ENCODE measurements at places on chromosomes 13 and 19.

- DNase-seq: peak; percentile 29
Measured at GRCh38 chr19:56105090-56105701, 15.9 kb downstream of the ZNF787 start.

DNA sequence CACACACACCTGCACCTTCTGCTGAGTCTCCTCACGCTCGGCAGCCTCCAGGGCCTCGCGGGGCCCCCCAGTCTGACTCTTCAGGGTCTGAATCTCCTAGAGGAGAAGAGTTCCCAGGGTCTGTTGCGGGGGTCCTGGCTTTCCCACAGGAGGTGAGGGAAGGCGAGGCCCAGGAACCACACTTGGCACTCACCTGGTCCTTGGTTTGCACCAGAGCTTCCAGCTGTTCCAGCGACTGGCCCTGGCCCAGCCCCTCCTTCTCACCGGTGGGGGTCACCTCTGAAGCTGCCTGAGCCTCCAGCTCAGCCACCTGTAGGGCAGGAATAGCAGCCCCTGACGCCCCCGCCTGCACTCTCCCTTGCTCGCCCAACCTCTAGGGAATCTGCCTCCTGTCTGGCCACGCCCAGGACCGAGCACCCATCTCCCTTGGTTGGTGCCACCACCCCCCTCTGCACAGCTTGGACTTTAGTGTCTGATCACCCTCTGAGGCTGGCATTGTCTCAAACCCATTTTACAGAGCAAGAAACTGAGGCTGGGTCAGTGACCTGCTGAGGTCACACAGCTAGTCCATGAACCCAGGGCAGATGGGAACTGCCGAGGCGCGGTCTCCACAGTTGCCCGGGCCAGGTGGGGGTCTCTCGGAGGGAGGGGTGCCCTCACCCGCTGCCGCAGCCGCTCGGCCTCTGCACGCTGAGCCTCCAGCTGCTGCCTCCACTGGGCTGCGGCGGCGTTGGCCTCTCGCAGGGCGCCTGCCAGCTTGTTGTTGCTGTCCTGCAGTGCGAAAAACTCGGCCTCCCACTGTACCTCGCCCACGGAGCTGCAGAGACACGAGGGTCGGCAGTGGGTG, 9.5 kb downstream of the HOMER3 start:
- DNase-seq: no peak

DNA sequence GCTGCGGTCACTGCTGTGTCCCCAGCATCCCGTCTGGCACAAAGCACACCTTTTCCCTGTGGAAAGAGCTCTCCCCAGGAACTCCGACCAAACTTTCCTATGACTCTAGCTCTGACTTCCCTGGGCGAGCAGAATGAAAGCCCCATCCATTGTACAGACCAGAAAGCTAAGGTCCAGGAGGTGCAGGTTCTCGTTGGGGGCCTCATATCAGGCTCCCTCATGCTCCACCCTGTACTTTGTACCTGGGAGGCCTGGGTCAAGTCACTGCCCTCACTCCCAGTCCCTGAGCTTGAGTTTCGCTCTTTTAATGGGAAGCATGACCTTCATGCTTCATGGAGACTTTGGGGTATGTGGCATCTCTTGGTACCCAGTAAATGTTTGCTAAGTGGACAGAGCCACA, 18.4 kb downstream of the CYTH2 start:
- no peak for DNase-seq

- DNase-seq: no peak
Measured at GRCh38 chr13:55992145-55992544, 1148.6 kb upstream of the PRR20A start.

DNA sequence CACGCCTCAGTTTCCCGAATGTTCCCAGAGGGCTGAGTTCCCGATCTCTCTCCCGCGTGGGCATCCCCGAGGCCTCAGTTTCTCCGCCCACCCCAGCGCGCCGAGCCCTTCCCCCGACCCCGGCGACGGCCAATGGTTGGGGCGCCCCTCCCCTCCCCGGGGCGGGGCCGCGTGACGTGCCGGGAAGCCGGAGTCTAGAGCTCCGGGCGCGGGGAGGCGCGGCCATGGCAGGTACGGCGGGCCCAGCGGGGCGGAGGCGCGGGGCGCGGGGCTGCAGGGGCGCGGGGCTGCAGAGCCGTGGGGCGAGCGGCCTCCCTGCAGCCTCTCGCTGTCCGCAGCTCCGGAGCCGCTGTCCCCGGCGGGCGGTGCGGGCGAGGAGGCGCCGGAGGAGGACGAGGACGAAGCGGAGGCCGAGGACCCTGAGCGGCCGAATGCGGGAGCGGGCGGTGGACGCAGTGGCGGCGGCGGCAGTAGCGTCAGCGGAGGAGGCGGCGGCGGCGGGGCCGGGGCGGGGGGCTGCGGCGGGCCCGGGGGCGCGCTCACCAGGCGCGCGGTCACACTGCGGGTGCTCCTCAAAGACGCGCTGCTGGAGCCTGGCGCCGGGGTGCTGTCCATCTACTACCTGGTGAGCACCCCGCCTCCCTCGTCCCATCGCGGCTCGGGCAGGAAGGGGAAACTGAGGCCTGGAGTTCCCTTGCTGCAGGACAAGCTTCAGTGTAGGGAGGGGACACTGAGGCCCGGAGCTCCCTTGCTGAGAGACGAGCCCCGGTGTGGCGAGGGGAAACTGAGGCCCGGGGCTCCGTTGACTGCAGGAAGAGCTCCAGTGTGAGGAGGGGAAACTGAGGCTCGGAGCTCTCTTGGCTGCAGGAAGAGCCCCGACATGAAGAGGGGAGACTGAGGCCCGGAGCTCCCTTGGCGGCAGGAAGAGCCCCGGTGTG, at the start of gene MPND:
MPND (plus strand) TSS at position 193 of the 938 bp plus-strand sequence; CDS start at position 225, 32 bp downstream.
- DNase-seq: peak; percentile 87

DNA sequence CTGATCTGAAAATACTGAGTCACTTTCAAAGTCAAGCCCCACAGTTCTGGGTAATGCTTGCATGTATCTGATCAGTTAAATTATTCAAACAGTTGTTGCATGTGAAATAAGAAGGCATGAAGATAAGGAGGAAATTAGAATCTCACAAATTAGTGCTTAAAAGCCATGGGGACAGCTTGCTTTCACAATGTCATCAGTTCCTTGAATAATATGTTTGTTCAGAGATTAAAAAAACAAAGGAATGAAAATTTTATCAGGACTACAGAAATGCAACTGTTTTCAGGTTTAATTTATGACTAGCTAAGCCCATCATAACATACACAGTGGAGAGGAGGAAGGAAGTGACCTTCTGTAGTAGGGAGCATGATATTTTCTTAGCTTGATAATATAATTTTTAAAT, 150.1 kb downstream of the OXGR1 start:
- no peak for DNase-seq
